ENCODE measurements at places on chromosomes 3 and 15.

DNA sequence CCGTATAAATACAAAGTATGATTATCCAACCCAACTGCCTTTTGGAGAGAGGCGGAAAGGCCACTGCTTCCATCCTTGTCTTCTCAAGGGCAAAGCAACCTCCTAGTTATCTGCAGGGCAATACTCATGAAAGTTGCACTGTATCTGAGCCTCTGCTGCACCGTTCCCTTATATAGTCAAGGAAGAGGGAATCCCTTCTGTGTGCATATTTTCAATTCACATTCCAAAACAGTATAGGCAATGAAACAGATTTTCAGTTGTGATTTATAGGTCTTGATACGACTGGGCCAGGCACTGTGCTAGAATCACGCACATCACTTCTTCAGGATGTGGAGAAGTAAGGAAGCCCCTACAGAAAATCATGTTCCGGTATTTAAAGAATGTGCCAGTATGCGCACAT lies 455.7 kb downstream of the FOXP1 start:
- no peak for DNase-seq

DNA sequence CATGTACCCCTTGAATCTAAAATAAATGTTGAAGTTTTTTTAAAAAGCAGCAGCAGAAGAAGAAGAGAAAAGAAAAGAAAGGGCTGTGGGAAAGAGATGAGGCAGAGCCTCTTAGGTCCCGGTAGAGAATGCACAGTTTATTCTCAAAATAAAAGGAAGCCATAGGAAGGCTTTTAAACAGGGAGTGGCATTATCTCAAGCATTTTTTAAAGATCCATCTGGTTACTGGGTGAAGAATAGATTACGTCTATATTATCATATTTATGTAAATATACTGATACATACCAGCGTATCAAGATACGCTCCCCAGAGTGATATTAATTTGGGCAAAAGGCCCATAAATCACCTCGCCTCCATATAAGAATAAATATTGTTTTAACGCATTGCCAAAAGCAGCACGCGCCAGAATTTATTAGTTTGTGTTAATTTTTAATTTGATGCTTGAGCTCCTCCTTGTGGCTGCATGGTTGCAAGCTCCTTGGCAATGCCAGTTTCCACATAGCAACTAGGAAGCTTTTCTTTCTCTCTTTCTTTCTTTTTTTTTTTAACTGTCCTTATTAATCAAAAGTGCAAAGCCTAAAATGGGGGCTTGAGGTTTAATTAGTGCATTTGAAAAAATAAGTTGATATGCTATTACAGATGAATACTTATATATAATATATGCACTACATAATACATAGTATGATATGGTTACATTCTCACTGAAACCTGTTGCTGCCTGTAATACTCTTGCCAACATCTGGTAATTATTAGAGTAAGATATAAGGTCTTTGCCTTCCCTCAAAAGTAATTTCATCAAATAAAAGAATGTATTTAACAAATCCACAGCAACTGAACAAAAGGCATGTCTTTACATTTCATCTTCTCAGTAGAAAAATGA lies 242.8 kb upstream of the UBE2E2 start:
- peak; percentile 72 for DNase-seq

- no peak for DNase-seq
Observed at GRCh38 chr15:71093054-71094024, 21.9 kb upstream of the THSD4 start.

DNA sequence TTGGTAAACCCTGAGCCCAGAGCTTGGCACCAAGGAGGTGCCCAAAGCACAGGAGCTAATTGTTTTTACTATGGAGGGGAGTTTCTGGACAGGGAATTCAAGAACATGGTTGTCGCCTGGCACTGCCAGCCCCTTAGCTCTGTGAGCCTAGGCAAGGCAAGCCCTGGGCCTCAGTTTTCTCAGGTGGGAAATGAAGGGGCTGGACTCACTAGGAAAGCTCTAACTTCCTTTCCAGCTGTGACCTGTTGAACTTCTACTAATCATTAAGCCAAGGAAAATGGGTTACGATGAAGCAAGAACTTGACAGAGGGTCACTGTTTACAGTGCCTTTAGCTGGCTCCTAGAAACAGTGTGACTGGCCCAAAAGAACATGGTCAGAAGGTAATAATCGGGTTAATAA lies 277.2 kb downstream of the SHQ1 start:
- no peak for DNase-seq

DNA sequence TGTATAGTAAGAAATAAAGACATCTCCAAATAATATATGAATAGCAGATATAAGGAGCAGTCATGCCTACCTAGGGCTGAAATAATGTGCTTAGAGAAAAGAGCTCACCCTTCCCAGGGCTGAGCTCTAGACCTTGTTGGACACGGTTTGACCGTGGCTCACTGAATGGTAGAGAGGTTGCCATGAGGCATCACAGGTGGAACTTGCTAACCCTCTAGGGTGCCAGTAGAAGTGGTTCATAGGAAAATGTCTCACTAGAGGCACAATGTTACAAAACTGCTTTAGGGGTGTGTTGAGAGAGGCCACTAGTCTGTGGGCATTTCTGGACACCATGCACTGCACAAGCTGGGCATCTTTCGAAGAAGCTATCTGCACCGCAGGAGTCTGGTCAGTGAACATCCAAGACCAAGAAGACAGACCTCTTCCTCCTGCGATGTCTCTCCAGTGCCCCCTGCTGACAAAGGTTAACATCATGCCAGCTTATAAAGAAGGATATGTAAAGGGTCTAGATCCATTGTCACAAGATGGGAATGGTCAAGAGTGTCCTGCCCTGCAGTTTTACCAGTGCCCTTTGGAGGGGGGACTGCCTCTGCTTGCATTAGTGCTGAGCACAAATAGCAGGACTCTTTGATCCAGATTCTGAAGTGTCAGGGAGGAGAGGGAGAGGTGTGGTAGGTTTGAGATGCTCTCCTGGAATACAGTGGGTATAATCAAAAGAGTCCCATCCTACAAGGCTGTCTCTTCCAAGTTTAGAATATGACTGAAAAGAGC lies 266.8 kb downstream of the ZNF385D start:
- DNase-seq: peak; percentile 39

DNA sequence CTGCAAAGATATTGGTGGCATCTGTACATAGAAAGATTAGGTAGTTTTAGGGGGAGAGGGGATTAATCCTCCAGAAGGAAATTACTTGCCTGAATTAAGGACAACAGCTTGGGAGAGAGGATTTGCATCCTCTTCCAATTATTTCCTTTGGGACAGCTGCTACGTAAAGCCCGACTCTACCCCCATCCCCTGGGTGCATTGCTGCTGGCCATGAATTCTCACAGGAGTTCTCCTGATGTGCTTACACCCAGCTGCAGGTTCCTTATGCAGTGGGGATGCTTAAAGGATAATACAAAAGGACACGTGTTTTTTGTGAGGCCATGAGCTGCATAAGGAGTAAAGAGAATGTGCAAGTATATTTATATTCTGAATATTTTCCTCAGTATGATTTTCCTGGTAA lies 132.3 kb downstream of the VPS8 start:
- DNase-seq: no peak

DNA sequence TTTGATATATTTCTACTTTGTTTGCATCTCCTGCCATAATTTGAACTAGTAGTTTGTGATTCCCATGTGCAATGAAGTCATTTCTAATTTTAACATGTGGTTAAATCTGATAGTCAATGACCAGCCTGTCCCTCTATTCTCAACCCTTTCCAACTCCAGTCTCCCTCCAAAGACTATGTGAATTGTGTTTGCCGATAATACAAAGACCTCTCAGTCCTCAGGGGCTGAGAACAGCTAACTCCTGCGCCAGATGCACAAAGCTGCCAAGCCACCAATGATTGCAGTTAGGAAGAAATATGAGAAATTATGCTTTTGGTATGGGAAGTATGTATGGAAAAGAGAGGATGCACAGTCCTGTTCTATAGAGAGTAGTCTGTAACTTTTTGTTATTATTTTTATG lies 54.0 kb downstream of the KCNH8 start:
- no peak for DNase-seq

GRCh38 chr3:147619921-147620560 lies 210.9 kb downstream of the ZIC1 start:
- DNase-seq: no peak

GRCh38 chr15:43900996-43901395 lies 74.2 kb downstream of the WDR76 start:
- no peak for DNase-seq

- no peak for DNase-seq
Observed at GRCh38 chr3:149435996-149436885, 38.3 kb upstream of the TM4SF4 start.

DNA sequence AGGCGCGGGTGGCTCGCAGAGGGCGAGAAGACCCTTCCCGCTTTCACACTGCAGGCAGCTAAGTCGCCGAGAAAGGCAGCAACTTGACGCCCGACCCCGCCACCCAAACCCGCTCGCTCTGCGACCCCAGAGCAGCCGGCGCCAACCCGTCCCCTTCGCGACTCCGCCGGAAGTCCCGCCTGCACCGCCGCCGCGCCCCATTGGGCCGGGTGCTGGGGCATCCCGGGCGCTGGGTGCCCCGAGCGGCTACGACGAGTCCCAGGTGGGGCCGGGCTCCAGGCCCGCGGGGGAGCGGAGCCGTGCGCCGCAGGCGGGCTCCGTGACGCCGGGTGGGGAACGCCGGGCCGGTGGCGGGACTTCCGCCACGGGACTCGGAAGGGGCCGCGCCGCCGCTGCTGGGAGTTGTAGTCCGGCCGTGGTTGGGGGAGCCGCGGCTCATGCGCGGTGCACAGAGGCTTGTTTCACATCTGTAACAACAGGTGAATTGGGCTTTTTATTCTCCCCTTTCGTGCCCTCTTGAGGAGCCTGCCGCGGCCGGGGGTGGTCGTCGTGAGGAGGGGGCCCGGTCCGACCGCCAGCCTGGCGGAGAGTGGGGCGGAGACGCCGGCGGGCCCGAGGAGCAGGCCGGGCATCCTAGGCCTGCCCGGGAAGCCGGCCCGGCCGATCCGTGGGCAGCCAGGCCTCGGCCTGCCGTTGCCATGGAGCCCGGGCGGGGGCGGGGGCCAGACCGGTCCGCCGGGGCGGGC lies at the start of gene DHX30:
Gene DHX30, plus strand, starts transcription at position 405 of the 746 bp plus-strand sequence. CDS start 7,546 bp downstream, outside the sequence.
- DNase-seq: peak; percentile 83

- peak; percentile 64 for DNase-seq
Observed at GRCh38 chr3:52233968-52234367, 5.0 kb downstream of the TWF2 start.

GRCh38 chr3:50120364-50121071 lies 31.8 kb downstream of the RBM5 start:
- DNase-seq: peak; percentile 35

DNA sequence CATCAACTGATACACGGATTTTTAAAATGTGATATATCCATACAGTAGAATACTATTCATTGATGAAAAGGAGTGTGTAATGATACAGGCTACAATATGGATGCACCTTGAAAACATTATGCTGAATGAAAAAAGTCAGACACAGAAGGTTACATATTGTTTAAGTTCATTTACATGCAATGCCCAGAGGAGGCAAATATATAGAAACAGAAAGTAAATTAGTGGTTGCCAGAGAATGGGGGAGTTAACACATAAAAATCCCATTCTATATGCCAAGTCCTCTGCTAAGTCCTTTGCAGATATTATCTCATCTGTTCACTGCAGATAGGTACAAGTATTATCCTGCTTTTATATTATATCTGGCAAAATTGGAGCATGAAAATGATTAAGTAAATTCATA lies 22.1 kb upstream of the CDIN1 start:
- DNase-seq: no peak

GRCh38 chr3:19739504-19739903 lies 194.5 kb downstream of the EFHB start:
- no peak for DNase-seq

DNA sequence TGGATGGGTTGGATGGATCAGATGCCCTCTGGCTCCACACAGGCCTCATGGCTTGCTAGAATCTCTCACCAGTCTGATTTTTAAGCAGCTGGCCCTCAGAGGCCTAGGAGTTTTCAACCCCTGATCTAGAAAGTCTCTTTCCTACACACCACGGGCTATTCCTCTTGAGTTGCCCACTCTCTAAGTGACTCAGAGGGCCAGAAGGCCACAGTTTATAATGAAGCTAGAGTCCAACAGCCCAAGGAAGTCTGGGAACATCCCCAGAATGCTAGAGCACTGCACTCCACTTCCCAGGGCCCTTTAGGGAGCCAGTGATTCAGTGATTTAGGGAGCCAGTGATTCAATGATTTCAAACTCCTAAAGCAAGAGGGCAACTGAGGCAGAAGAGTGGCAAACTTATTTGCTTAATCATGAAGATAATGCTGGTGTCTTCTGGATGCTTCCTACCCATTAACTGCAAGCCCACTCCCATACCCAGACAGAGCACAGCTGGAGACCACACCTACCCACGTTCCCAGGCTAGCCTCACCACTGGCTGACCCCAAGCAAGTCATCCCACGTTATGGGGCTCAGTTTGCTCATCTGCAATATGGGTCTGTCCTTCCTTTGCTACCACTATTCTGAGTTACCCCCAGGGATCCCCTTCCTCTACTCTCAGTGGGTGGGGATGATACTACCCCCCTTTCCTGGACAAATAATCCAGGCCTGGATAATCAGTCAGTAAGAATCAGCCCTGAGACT lies 36.7 kb downstream of the ABTB1 start:
- no peak for DNase-seq

GRCh38 chr3:151034303-151034702 lies 51.2 kb upstream of the MED12L start:
- no peak for DNase-seq

GRCh38 chr3:32420126-32421038 lies 28.7 kb downstream of the CMTM7 start:
- no peak for DNase-seq

DNA sequence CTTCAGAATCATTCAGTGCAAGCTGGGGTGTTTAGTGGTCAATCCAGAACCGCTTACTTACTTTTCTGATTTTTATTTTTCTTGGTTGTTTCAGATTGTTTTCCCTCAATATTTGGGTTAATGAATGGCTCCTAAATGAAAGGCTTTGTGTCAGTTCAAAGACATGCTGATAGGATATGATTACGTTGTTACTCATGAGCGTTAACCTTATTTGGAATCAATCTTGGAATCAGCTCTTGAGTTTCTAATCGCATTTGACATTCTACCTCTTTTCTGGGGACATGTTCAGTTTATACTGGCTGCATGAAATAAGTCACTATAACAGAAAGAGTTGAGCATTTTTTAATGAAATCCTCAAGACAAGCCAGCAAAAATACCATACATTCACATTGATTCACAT lies 50.2 kb downstream of the ATP11B start:
- DNase-seq: no peak

DNA sequence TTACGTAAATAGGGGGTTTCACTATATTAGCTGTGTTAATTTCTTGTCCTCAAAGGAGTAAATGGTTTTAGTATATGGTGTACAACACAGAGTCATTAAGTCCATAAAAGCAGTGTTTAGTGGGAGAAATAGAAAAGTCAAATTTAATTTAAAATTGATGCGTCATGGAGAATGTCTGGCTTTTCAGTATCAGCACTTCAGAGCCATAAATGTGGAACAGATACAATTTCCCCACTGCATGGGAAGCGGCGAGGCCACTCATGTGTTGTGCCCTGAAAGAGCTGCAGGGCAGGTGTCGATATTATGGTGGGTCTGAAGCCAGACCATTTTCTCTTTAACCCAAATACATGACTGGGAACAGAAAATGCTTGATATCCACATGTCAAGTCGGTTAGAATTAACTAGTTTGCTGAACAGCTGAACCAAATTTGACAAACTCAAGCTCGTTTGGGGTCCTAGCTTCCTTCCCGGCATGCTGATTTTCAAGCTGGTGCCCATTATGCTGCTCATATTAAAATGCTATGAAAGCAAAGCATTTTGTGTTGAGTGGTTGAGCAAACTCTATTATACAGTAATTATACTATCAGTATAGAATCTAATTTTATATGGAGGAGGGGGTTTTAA lies 364.6 kb upstream of the TBL1XR1 start:
- DNase-seq: peak; percentile 73

All from cerebellar cortex (tissue), 1 donor.